Activated B cell treated with CpG ODN at 0.5 μM for 24 hours (primary cell): ENCODE measurements at places on chromosomes 11 and 22.

DNA sequence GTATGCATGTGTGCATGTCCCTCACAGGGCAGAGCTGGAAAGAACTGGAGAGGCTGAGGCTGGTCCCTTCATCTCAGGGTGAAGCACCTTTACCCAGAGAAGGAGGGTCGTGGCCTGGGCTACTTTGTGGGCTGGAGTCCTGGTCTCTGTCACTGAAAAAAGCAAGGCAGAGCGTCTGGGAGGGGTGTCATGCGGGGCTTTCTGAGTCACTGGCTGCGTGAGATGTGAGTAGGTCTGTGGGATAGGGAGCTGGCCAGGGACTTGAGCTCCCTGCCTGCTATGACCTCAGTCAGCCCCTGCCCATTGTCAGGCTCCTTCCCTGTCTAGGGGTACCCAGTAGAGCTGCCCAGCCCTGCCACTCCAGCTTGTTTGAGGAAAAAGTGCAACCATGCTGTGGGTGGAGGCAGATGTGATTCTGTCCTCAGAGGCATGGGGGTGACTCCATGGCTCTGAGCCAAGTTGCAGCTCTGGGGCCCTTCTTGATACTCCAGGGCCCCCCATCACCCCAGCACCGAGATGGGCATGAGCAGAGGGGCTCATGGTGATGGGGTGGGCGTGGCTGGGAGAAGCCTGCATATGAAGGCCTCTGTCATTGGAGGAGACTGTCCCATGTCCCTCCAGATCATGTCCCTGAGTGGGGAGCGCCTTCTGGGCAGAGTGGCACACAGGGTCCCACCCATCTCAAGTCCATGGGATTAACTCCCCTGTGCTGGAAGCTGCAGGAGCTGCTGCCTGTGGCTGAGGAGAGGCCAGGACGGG, 27.8 kb downstream of the KCNQ1 start:
- DNase-seq: no peak

DNA sequence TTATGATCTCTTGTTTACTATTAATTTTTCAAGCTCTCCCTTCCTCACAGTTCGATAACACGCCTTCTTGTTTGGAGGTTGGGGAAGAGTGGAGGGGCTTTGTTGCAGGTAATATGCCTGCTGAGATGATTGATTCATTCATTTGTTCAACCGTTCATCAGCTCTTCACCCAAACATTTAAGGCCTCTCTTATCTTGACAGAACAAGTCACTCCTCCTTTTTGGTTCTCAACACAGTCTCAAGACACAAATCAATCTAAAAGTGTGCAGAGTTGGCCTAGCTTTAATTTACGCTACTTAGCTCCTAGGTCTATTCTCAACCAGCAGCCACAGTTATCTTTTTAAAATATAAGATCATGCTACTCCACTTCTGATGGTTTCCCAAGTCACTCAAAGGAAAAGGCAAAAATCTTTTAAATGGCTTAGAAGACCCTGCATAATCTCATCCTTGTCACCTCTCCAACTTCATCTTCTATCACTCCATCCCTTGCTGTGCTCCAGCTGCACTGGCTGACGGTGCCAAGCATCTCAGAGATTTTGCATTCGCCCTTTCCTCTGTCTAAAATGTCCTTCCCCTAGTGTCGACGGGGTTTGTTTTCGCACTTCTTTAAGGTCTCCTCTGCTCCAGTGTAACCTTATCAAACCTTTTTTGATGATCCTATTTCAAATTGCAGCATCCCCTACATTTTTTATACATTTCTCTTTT, 60.3 kb downstream of the AMBRA1 start:
- DNase-seq: no peak

DNA sequence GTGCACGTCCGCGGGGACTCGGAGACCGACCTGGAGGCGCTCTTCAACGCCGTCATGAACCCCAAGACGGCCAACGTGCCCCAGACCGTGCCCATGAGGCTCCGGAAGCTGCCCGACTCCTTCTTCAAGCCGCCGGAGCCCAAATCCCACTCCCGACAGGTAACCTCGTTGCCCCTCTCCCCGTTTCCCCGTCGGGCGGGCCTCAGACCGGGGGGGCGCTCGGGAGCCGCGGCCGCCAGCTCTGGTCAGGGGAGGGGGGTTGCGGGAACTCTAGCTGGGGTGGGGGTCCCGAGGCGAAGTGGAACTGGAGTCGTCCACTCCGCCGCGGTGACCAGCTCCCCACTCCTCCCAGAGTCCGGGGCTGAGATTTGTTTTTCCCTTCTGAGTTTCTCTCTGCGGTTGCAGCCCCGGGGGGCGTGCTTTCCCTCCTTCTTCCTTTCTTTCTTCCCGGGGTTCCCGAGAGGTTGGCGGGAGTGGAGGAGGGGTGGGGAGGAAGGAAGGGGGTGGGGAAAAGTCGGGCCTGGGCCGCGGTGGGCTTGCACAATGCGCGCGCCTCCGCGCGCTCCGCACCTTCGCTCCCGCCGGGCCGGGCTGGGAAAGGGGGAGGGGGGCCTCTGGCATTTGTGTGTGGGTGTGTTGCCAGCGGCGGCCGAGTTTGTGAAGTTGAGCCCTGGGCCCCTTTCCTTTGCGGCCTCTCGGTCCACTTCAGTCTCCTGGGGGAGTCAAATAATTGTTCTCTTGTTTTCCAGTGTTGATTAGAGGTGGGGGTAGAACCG, 952 bp downstream of the YAP1 start:
- no peak for DNase-seq

- no peak for DNase-seq
These were observed 33.5 kb downstream of the ETS1 start for GRCh38 chr11:128553662-128554362.

- no peak for DNase-seq
These were observed 520.0 kb upstream of the LUZP2 start for GRCh38 chr11:23976841-23977271.

DNA sequence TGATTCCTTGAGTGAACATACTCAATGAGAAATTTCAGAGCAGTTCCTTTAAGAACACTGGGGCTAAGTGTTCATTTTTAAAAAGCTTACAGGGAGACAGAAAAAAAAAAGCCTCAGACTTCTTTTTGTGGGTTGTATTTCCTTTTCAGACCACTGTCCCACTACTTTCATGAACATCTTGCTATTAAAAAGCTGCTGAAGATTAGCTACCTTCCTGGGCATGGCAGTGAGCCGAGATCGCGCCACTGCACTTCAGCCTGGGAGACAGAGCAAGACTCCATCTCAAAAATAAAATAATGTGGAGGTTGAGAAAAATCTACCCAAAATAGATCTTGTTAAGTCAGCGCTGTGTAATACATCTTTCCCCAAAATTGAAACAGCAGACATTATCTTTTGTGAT, 10.8 kb downstream of the TRAF6 start:
- no peak for DNase-seq

DNA sequence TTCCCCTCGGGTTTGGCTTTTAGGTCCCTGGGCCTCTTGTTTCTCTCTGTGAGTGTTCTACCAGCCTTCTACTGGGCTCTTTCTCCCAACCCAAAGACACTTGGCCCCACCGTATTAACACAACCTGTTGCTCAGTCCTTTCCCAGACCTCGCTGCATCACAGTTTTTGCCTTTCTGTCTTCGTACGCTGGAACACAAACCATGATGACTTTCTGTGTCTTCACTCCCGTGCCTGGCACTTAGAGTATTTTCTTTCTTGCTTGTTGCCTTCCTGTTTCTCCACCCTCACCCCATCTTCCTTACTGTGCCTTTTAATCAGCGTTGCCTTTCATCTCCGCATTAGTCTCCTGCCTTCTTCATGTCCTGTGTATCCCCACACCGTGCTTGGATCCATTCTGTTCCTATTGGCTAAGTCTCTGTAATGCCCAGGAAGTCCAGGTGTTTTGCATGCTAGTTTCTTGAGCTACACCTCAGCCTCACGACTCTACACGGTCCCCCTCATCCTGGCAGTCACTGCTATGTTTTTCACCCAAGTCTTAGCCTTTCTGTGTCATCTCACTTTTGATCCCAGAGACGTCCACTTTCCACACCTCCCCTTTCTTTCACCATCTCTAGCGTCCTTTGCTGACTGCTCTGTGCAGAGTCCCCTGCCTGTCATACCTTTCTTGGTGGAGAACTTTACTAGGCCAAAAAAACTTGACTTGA, 1.6 kb downstream of the MARK2 start:
- DNase-seq: no peak

GRCh38 chr11:66039765-66040164, 9.2 kb downstream of the GAL3ST3 start:
- DNase-seq: no peak
